ENCODE measurements at places on chromosomes 4 and X.

DNA sequence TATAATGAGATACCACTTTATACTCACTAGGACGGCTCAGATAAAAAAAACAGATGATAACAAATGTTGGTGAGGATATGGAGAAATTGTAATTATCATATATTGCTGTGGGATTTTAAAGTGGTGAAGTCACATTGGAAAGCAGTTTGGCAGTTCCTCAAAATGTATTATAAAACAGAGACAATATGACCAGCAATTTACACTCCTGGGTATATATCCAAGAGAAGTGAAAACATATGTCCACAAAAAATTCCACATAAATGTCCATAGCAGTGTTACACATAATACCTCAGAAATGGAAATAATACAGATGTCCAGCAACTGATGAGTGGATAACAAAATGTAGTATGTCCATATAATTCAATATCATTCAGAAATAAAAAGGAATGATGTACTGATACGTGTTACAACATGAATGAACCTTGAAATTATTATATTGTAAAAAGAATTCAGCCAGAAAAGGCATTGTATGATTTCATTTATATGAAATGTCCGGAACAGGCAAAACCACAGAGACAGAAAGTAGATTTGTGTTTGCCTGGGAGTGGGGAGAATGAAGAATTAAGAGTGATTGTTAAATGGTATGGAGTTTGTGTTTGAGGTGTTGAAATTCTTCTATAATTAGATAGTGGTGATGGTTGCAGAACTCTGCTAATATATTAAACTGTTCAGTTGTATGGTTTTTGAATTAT is 220.9 kb downstream of the SLC7A11 start:
- DNase-seq: no peak

DNA sequence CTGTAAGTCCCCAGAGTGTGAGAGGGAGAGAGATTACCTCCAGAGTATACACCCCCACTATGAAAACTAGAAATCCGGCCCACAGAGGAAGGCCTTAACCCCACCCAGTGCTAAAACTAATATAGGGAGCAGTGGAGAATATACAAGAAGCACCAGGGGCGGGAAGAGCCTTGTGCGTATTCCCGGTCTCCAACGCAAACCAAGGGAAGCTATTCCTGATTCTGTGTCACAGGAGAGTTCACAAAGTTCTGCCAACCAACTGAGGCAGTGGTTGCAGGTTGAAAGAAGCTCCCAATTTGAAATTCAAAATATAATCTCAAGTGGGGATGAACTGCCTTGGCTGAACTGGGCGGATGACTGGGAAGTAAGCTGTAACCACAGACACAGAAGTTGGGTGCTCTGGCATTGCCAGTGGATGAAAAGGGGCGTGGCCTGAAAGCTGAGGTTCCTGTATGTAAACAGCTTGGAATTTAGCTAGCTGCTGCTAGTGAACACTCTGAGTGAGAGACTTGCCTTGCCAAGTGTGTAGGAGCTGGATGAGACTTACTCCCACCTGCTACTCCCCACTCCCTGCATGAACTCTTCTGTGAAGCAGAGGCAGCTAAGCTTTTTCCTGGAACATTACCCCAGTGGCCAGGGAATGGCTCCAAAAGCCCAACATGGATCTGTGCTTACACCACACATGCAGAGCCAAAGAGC is 32.7 kb downstream of the ELF2 start:
- peak; percentile 75 for DNase-seq

GRCh38 chr4:8912506-8912905 is 40.9 kb upstream of the HMX1 start:
- DNase-seq: no peak

DNA sequence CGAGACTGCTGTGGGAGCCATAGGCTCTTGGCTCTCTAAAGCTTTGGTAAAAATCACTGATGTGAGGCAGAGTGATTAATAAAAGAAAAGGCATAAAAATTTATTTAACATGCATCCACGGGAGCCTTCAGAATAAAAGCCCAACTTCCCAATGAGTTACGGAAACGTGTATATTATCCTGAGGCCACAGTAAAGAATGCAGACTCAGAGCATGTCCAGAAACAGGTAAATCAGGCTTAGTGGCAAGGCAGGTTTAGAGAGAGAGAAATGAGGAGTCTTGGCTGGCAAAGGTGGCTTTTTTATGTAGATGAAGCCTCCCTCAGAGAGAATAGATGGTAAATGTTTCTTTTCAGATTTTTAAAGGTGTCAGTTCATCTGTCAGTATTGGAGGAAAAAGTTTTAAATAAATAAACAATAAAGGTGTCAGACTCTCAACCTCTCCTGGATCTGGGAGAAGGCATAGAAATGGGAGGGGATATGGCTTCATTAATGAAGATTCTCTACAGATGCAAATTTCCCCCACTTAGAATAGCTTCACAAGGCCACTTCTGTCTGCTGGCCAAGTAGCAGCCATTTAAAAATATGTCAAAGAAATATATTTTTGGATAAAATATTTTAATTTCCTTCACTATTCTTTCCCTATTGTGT is 24.0 kb downstream of the C4orf51 start:
- DNase-seq: no peak

DNA sequence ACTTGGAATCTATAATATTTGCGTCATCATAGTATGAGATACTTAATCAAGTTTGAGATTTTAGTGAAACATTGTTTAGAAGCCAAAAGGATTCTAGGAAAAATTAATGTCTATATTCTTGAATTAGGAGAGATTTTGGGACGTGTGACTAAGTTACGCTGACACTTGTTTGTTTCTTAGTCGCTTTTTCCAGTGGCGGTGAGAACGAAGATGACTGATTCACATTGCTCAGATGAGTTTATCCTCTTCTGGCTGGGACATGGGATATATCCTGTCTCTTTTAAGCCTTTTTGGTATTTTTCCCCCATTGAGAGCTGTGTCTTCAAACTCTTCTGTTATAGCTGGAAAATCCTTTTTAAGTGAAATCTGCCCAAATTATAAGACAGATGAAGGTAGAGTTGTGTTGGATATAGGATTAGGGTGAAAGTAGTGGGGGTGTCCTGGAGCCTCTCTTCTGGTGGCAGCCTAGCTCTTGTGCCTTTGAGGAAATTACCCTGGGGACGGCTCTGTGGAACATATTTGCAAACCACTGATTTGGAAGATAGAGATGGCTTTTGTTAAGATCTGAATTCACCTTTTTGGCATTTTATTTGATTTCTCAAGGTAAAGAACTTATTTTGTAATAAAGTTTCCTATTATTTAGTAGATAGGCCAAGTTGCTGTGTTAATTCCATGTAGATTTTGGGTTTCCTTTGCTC is 49.7 kb downstream of the HTT start:
- DNase-seq: no peak

- DNase-seq: peak; percentile 95
Measured at GRCh38 chr4:53507671-53508286, 83.5 kb downstream of the LNX1 start.

- no peak for DNase-seq
Measured at GRCh38 chr4:190016369-190017289, 10.4 kb downstream of the FRG2 start.

DNA sequence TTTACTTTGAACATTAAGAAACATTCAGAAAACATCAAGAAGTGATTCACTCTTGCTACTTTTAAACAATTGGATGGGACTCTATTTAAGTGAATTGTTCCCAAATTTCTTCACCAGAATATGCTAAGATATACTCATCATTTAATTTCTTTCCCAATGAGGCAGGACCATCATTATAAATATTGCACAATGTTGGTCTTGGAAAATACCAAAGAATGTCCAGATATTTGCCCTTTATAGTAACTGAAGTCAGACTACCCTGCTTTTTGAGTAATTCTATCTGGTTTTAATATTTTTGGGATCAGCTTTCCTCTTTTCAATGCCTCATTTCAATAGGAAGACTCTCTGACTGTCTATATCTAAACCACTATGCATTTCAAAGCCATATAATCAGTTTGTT is 129.4 kb upstream of the TENM3 start:
- no peak for DNase-seq

DNA sequence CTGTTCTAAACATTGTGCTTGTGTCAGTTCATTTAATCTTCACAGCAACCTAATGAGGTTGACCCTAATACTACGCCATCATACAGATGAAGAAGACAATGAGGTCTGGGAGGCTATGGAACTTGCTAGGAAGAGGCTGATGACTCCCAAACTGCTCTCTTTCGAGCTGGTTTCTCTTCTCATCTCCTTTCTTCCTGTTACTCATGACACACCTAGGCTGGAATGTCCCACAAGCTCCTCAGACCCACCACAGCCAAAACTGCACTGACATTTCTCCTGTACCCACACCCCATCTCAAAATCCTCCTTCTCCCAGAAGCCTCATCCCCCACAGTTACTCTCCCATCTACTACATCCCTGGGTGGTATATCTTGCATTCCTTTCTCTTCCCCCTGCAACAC is 27.4 kb upstream of the PJA1 start:
- no peak for DNase-seq

- no peak for DNase-seq
Measured at GRCh38 chrX:7163146-7163677, 15.3 kb upstream of the PUDP start.

DNA sequence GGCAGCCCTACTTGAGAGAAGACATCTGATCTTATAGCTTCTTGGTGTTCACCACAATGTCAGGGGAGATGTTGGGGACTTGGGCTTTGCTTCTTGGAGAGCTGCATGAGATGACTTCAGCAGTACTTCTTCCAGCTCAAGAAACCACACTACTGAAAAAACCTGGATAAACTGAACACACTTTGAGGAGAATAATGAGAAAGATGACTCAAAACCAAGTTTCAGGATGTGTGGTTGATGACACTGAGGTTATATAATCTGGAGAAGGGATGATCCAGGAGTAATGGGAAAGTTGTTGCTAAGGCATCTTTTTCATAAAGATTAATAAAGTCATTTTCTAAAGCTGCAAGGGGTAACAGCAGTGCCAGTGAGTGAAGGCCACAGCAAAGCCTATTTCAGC is 58.4 kb upstream of the PNPLA4 start:
- peak; percentile 35 for DNase-seq

- no peak for DNase-seq
Measured at GRCh38 chrX:78957768-78958130, 12.6 kb downstream of the P2RY10 start.

GRCh38 chrX:152861116-152861515 is 30.3 kb downstream of the NSDHL start:
- DNase-seq: no peak

GRCh38 chr4:22407361-22407760 is 108.5 kb downstream of the ADGRA3 start:
- no peak for DNase-seq

- DNase-seq: no peak
Measured at GRCh38 chrX:16312761-16313623, 145.7 kb downstream of the MAGEB17 start.

DNA sequence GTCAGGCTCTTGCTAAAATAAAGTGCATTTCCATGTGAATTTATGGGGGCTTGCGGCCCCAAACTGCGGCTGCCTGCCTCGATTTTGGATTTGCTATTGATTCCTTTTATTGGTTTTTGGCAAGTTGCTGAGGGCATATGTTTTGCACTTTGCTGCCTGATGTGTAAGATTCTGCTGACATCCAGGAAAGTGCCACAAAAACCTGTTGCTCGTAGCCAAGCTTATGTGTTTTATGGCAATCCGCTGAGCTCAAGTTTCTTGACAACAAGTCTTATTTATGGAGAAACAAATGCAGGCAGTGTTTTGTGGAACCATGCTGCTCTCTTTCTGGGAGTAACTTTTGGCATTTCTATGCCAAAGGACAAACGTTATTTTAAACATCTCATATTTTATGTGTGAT is 97.3 kb upstream of the DDIT4L start:
- DNase-seq: no peak

GRCh38 chr4:14871676-14872430 is 130.4 kb upstream of the CPEB2 start:
- DNase-seq: no peak

DNA sequence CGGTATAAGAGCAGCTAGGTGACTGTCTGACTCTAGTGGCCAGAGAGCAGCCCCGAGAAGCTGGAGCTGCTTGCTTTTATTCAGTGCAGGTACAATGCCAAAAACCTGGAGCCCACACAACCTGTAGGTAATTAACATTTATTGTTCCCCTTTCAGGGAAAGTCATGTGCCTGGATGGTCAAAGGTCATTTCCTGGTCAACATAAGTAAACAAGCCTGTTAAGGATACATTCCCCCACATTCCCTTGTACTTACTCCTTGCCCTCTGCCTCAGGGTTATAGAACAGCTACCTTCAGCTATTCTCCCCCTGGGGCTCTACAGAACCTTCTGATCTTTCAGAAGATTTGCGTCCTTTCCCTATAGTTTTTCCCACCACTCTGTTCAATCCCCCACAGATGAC is 253.4 kb downstream of the TMA16 start:
- DNase-seq: no peak

- peak; percentile 2 for DNase-seq
Measured at GRCh38 chr4:35559559-35560365, 684.6 kb downstream of the ARAP2 start.

DNA sequence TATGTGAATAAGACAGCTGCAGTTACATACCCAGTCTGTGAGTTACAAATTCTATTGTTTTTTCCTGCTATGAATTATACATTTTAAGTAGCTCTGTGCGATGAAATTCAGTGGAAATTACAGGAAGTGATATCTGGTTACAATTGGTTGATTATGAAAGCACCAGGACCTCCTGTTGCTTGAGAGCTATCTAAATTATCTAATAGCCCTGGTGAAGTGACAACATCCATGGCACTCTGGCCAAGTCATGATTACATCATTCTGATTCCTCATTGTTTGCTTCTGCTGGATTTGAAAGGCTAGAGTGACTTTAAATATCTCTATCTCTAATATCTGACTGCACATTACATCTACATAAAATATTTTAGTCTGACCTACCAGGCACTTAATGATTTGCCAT is 515.0 kb downstream of the CFAP47 start:
- DNase-seq: no peak

DNA sequence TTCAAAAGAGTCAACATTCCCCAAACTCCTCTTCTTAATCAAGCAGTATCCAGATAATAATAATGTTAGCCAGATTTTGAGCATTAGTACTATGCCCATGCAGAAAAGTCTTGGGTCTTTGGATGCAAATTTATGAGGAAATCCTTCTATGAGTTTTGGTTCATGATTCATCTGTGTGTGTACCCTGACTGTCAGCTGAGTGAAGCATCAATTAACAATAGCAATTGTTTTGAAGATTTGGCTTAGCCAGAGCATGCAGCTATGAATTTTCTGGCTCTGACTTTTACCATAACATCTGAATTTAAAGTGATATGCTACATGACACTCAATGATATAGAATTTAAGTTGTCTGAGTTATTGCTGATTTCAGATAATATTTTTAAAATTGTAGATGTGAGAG is 145.8 kb downstream of the KLHL4 start:
- DNase-seq: no peak

GRCh38 chrX:48737940-48738339 is 23.6 kb upstream of the GLOD5 start:
- DNase-seq: no peak

- DNase-seq: no peak
Measured at GRCh38 chr4:147542229-147542990, 61.5 kb downstream of the EDNRA start.

DNA sequence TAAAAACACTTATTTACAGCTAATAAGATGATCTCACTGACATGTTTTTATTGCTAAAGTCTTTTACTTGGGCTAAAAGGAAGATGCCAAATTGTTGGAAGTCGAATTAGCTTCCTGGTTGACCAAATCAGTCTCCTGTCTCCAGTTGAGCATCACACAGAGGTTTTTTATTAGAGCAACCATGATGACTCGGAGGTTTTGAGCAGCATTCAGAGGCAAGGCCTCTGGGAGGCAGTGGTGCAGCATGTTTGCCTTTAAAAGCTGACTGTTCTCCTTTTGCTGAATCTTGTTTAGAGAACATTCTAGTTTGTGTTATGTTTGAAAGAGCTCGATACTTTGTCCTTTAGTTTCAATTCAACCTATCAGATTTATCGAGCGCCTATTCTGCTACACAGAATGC is 2.1 kb downstream of the UCHL1 start:
- DNase-seq: peak; percentile 76

- DNase-seq: no peak
Measured at GRCh38 chrX:103630171-103630511, 1.4 kb downstream of the TCEAL1 start.
